ENCODE measurements at places on chromosomes 3 and 15. TPM values are rescaled to one million over a fixed set of nuclear protein-coding genes. Genes with fewer than 3 reads are reported as not detected.

- peaks cover 10% of the 10 kb centered on the region for H3K4me1 ChIP-seq
- DNase-seq = no peak
- H3K27ac ChIP-seq = no peak overlapping the region
- no peak overlapping the region for H3K4me3 ChIP-seq
- no peaks in the 10 kb centered on the region for H3K36me3 ChIP-seq
These were observed 20.8 kb downstream of the STAC start for GRCh38 chr3:36401056-36401455.

- peak overlapping the region; percentile 40 for H3K27ac ChIP-seq
- peaks cover 4% of the 10 kb centered on the region for H3K36me3 ChIP-seq
- DNase-seq = no peak
These were observed 1.7 kb downstream of the RASSF1 start for GRCh38 chr3:50338965-50339364.

DNA sequence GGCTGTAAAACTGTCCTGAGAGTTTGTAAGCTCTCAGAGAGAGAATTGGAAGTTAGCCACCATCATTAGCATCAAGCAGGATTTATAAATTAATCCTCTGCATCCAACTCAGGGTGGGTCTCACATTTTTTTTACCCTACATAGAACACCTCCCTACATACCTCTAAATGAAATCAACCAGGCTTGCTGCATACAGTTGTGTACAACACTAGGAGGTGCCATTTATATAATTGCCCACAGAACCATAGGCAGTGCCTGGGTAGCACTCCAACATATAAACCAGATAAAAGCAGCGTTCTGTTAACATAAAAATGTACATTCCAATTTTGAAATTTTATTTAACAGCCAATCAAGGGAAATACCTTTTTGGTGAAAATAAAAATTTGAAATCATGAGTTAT is 48.2 kb upstream of the SELENOK start:
- no peaks in the 10 kb centered on the region for H3K27me3 ChIP-seq
- H3K4me1 ChIP-seq = peaks cover 7% of the 10 kb centered on the region
- no peak overlapping the region for H3K27ac ChIP-seq
- no peak for DNase-seq
- no peak overlapping the region for H3K4me3 ChIP-seq

- peaks cover 3% of the 10 kb centered on the region for H3K36me3 ChIP-seq
- no peak overlapping the region for H3K4me3 ChIP-seq
- DNase-seq = no peak
- H3K27me3 ChIP-seq = no peaks in the 10 kb centered on the region
- no peak overlapping the region for H3K27ac ChIP-seq
These were observed 19.5 kb upstream of the BCL2L10 start for GRCh38 chr15:52132066-52132465.

DNA sequence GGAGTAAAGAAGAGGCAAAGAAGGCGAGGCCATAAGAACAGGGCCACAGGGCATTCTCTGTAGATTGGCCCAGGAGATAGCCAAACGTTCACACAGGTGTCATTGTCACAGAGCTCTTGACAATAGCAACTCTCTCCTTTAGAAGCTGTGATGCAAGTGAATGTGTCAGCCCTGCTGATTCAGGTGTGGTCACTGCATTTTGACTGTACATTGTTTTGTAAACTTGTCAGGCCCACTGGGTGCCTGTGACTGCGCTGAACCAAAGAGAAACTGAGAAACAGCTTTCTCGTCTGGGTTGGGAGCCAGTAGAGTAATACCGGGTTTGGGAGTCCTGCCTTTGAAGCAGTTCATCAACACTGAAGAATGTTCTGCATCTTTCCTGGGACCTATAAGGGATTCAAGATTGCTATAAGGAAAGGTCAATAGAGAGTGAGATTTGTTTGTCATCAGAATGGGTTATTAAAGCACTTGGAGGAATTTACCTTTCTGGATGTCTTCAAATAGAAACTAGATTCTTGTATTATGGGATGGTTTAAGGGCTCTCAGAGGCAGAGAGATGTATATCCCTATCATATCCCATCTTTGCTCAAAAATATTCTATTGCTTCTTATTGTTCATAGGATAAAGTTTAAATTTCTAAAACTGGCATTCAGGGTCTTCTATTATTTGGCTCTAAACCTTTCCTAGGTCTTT is 45.4 kb downstream of the TMEM45A start:
- peaks cover 6% of the 10 kb centered on the region for H3K4me1 ChIP-seq
- no peaks in the 10 kb centered on the region for H3K36me3 ChIP-seq
- H3K27ac ChIP-seq = no peak overlapping the region
- DNase-seq = no peak
- H3K27me3 ChIP-seq = no peaks in the 10 kb centered on the region

DNA sequence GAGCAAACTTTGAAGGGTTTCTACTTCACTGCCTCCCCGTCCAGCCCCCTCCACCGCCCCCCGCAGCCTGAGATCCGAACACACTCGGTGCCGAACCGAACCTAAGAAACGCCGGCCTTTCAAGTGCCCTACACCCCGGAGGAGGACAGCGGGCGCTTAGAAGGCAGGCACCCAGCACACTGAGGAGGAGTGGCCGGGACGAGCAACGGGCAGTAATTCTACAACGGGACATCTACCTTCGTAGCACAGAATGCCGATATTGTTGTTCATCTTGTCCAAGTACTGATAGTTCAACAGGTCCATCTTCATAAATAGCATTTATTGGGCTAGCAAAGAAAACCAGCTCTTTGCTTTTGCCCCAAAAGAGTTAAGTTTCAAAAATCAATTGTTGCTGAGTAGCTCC is 513 bp downstream of the VGLL4 start:
- H3K4me3 ChIP-seq = peak overlapping the region; percentile 96
- peak; percentile 40 for DNase-seq
- H3K4me1 ChIP-seq = peaks cover 30% of the 10 kb centered on the region
- peak overlapping the region; percentile 100 for H3K27ac ChIP-seq
- H3K36me3 ChIP-seq = no peaks in the 10 kb centered on the region
- peaks cover 15% of the 10 kb centered on the region for H3K27me3 ChIP-seq

GRCh38 chr3:192641919-192642318 is 85.4 kb downstream of the FGF12 start:
- H3K27me3 ChIP-seq = no peaks in the 10 kb centered on the region
- peaks cover 3% of the 10 kb centered on the region for H3K4me1 ChIP-seq
- H3K36me3 ChIP-seq = no peaks in the 10 kb centered on the region
- no peak overlapping the region for H3K4me3 ChIP-seq
- no peak for DNase-seq
- no peak overlapping the region for H3K27ac ChIP-seq

- H3K27me3 ChIP-seq = peaks cover 2% of the 10 kb centered on the region
- H3K27ac ChIP-seq = no peak overlapping the region
- H3K4me1 ChIP-seq = no peaks in the 10 kb centered on the region
- H3K36me3 ChIP-seq = no peaks in the 10 kb centered on the region
- no peak overlapping the region for H3K4me3 ChIP-seq
These were observed 27.7 kb upstream of the DCP1A start for GRCh38 chr3:53375019-53375418.

- H3K27ac ChIP-seq = peak overlapping the region; percentile 40
- H3K27me3 ChIP-seq = peaks cover 17% of the 10 kb centered on the region
- peaks cover 46% of the 10 kb centered on the region for H3K4me1 ChIP-seq
- no peak for DNase-seq
- H3K36me3 ChIP-seq = no peaks in the 10 kb centered on the region
- H3K4me3 ChIP-seq = peak overlapping the region; percentile 35
These were observed 7.1 kb downstream of the CHD2 start for GRCh38 chr15:92907229-92907628.

GRCh38 chr3:122258757-122259371 is 66.2 kb upstream of the CSTA start:
- DNase-seq = peak; percentile 82
- no peak overlapping the region for H3K27ac ChIP-seq
- H3K27me3 ChIP-seq = no peaks in the 10 kb centered on the region
- no peaks in the 10 kb centered on the region for H3K4me1 ChIP-seq

DNA sequence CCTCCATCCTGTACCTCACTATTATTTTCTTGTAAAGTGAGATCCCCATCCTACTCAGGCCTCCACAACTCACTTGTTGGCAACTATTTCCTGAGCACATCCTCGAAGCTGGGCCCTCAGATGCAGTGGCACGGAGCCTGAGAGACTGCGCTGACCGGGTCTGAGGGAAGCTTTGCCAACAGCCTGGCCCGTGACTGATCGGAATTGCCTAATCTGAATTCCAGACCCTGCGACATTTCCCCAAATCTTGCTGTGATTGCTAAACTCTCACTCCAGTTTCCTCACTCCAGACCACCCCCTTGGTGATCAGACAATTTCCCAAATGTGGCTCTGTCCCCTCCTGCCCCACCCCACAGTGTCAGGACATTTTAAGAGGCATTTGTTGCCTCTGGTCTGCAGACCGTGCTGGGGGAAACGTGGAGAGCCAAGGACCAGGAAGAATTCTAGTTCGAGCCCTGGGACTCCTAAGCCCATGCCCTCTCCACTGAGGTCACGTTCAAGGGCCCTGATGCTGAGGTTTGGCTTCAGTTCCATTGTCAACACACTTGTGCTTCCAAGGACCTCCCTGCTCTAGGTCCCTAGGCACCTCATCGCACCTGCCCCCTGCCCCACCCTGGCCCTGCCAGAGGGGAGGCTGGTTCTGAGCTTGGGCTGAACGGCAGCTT is 22.8 kb downstream of the KLHL25 start:
- H3K27ac ChIP-seq = peak overlapping the region; percentile 73
- H3K36me3 ChIP-seq = no peaks in the 10 kb centered on the region
- H3K4me1 ChIP-seq = peaks cover 22% of the 10 kb centered on the region
- H3K27me3 ChIP-seq = peaks cover 6% of the 10 kb centered on the region

GRCh38 chr15:31383139-31383538 is 56.5 kb downstream of the KLF13 start:
- peaks cover 18% of the 10 kb centered on the region for H3K27me3 ChIP-seq
- no peak overlapping the region for H3K4me3 ChIP-seq
- peaks cover 19% of the 10 kb centered on the region for H3K4me1 ChIP-seq
- no peak overlapping the region for H3K27ac ChIP-seq
- DNase-seq = no peak
- H3K36me3 ChIP-seq = peaks cover 13% of the 10 kb centered on the region

GRCh38 chr15:101122266-101122665 is 129.6 kb downstream of the CHSY1 start:
- DNase-seq = no peak
- peak overlapping the region; percentile 18 for H3K4me3 ChIP-seq
- peak overlapping the region; percentile 71 for H3K27ac ChIP-seq
- peaks cover 2% of the 10 kb centered on the region for H3K27me3 ChIP-seq
- no peaks in the 10 kb centered on the region for H3K36me3 ChIP-seq

- peak overlapping the region; percentile 73 for H3K27ac ChIP-seq
- H3K4me3 ChIP-seq = no peak overlapping the region
- H3K4me1 ChIP-seq = peaks cover 54% of the 10 kb centered on the region
These were observed 231.4 kb downstream of the ROBO2 start for GRCh38 chr3:77271306-77271705.

- no peak overlapping the region for H3K27ac ChIP-seq
- no peaks in the 10 kb centered on the region for H3K27me3 ChIP-seq
- no peak for DNase-seq
- H3K4me1 ChIP-seq = no peaks in the 10 kb centered on the region
- no peak overlapping the region for H3K4me3 ChIP-seq
These were observed 185.1 kb upstream of the AGTR1 start for GRCh38 chr3:148512648-148513047.

DNA sequence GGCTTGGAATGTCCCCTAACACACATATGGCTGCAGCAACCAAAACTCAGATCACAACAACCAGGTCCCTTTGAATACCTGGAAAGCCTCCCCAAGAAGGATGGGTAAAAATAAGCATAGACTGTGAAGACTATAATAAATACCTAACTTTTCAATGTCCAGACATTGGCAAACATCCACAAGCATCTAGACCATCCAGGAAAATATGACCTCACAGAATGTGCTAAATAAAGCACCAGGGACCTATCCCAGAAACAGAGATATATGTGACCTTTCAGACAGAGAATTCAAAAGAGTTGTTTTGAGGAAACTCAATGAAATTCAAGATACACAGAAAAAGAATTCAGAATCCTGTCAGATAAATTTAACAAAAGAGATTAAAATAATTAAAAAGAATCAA is 109.2 kb downstream of the NEDD4 start:
- DNase-seq = no peak
- H3K4me1 ChIP-seq = no peaks in the 10 kb centered on the region
- H3K27me3 ChIP-seq = no peaks in the 10 kb centered on the region
- no peak overlapping the region for H3K27ac ChIP-seq

GRCh38 chr3:99532246-99532645 is 106.1 kb upstream of the COL8A1 start:
- H3K4me3 ChIP-seq = no peak overlapping the region
- H3K36me3 ChIP-seq = no peaks in the 10 kb centered on the region
- H3K4me1 ChIP-seq = no peaks in the 10 kb centered on the region
- DNase-seq = peak; percentile 53
- H3K27ac ChIP-seq = no peak overlapping the region
- H3K27me3 ChIP-seq = no peaks in the 10 kb centered on the region

- no peaks in the 10 kb centered on the region for H3K27me3 ChIP-seq
- H3K27ac ChIP-seq = no peak overlapping the region
- no peak overlapping the region for H3K4me3 ChIP-seq
These were observed 25.3 kb downstream of the FBXO22 start for GRCh38 chr15:75928680-75929608.

- H3K4me3 ChIP-seq = no peak overlapping the region
- no peak overlapping the region for H3K27ac ChIP-seq
- no peaks in the 10 kb centered on the region for H3K4me1 ChIP-seq
- H3K36me3 ChIP-seq = peaks cover 2% of the 10 kb centered on the region
These were observed 26.5 kb upstream of the TIMP4 start for GRCh38 chr3:12185172-12185710.

GRCh38 chr15:66864871-66865281 is 162.8 kb downstream of the SMAD6 start:
- peaks cover 5% of the 10 kb centered on the region for H3K27me3 ChIP-seq
- no peaks in the 10 kb centered on the region for H3K36me3 ChIP-seq
- no peak overlapping the region for H3K4me3 ChIP-seq
- DNase-seq = no peak
- no peak overlapping the region for H3K27ac ChIP-seq
- peaks cover 4% of the 10 kb centered on the region for H3K4me1 ChIP-seq

- no peak overlapping the region for H3K4me3 ChIP-seq
- no peaks in the 10 kb centered on the region for H3K36me3 ChIP-seq
- no peak overlapping the region for H3K27ac ChIP-seq
- no peaks in the 10 kb centered on the region for H3K4me1 ChIP-seq
- no peaks in the 10 kb centered on the region for H3K27me3 ChIP-seq
These were observed 127.3 kb upstream of the MRPL3 start for GRCh38 chr3:131630097-131630496.

DNA sequence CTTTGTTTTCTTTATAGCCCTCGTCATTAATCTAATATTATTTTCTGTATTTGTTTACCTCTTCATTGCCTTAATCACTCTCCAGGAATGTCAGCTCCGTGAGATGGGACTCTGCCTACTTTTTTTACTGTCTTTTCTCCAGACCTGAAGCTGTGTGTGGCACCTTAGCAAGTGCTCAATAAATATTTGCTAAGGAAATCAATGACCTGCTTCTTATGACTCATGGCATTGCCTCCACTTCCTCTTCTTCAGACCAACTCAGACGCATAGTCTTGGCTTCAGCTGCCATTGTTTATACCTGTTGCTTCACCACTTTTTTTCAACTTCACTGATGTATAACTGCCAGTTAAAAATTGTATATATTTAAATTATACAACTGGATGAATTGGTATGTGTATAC is 218.5 kb upstream of the CMC1 start:
- peaks cover 15% of the 10 kb centered on the region for H3K36me3 ChIP-seq
- DNase-seq = no peak
- H3K4me1 ChIP-seq = no peaks in the 10 kb centered on the region

USP8 gene
- total RNA-seq = 49.3 TPM

ADAMTS9 gene
- 2.3 TPM for total RNA-seq

IMPG2 gene
- 2.4 TPM for total RNA-seq

ATP8B4 gene
- not detected for total RNA-seq

CCR9 gene
- total RNA-seq = not detected

ISLR gene
- total RNA-seq = 1.2 TPM

SIDT1 gene
- total RNA-seq = not detected

CA12 gene
- total RNA-seq = not detected

LIPC gene
- not detected for total RNA-seq

All from glutamatergic neuron (in vitro differentiated cells).